A549 treated with CORT108297 at 1 μM for 4 hours (cell line): ENCODE measurements at places on chromosomes 5 and 9. TPM values are rescaled to one million over a fixed set of nuclear protein-coding genes. Genes with fewer than 3 reads are reported as not detected.

NOL8 gene
- 26.1 to 36.3 TPM (median 29.1 TPM) in 5 replicates for total RNA-seq

GZMA gene
- not detected in 5 replicates for total RNA-seq

KCNN2 gene
- total RNA-seq = 0.06 to 0.20 TPM (median 0.12 TPM) in 5 replicates

FIBCD1 gene
- 6.5 to 15.1 TPM (median 12.4 TPM) in 5 replicates for total RNA-seq

GPRIN1 gene
- 7.1 to 9.6 TPM (median 8.5 TPM) in 5 replicates for total RNA-seq

PKD2L2 gene
- total RNA-seq = not detected in 5 replicates

SCGB3A1 gene
- not detected in 5 replicates for total RNA-seq

SPINK6 gene
- 0.21 to 0.65 TPM (median 0.29 TPM) in 4 of 5 replicates, not detected in the other for total RNA-seq

TARS1 gene
- total RNA-seq = 130 to 186 TPM (median 141 TPM) in 5 replicates
